ENCODE measurements at places on chromosomes 6 and 20.

DNA sequence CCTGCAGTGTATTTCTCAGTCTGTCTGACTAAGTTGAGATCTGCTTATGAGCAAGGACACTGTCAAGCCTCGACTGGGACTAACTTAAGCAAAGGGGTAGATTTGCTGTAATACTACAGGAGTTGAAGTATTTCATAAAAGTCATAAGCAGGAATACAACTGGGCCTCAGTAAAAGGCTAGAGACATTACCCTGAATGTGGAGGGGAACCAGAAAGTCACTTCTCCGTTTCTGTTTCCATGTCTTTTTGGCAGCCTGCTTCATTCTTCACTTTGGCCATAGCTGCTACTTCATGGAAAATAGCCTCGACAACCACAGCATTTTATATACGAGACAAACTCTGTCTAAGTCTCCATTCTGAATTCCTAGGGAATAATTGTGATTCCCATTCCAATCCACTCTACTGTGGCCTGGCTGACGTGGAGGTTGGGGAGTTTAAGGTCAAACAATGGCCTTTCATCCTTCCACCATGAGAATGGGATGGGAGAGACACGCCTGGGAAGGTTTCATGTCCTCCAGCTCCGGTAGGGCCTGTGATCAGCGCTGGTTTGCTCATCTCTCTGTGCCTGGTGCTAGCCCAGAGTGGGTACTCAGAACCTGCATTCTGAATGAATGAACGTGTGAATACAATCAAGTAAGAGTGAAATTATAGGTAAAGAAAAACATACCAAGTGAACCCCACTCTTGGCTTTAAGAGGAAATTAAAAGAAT, 37.1 kb upstream of the DUSP22 start:
- DNase-seq = no peak

- DNase-seq = no peak
Measured at GRCh38 chr6:23140871-23141270, 571.5 kb downstream of the HDGFL1 start.

DNA sequence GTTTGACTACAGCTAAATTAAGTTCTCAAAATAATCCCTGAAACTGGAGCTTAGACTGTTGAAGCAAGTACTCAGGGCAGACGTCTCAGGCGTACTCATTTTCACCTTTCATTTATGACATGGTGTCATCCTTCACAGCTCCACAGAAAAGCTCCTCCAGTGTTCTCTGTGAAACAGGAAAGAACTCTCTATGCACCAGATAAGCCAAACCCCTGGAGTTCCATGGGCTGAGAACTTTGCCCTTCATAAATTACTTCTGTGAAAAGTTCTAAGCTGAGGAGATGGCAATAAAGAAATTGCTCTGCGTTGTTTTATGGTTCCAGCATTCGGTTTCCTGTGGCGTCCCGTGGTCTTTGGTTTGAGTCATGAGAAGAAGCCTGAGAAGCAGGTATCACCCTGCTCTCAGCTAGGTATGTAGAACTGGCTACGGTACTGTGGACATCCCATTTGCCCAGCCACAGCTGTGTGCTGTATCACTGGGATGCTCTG, 20.2 kb upstream of the RREB1 start:
- no peak for DNase-seq

DNA sequence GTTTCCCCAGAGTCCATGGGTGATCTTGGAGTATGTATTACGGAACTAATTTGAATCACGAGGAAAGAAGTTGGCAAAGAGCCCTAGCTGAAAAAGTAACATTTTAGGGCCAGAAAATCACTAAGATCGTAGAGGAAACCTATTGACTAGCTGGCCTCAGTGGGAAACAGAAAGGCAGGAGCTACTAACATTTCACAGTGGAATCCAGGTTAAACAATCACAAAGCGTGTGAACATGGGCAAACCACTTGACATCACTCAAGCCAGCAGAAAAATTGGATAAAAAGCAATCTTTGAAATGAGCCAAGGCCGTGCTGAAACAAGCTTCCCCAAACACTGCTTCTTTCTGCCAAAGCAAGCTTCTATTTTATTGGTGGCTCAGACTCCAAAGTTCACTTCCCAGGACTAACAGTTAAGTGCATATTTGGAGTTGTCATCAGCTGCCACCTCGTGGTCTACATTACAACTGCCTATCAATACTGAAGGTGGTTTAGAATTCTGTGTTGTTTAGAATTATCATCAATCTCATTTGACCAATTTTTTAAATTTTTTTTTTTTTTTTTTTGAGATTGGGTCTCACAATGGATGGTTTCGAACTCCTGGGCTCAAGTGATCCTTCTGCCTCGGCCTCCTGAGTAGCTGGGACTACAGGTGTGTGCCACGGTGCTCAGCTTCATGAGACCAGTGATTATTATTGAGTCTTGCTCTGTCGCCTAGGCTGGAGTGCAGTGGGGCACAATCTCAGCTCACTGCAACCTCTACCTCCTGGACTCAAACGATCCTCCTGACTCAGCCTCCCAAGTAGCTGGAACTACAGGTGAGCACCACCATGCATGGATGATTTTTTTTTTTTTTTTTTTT, 10.6 kb downstream of the RPS10 start:
- DNase-seq = peak; percentile 60

- DNase-seq = no peak
Measured at GRCh38 chr20:45109634-45110033, 5.3 kb downstream of the WFDC5 start.

- DNase-seq = peak; percentile 44
Measured at GRCh38 chr6:122609881-122610689, at the start of gene PKIB. PKIB (plus strand) TSS chr6:122610405; CDS start chr6:122717795, 107,390 bp downstream.

- DNase-seq = no peak
Measured at GRCh38 chr6:34378470-34378869, 14.0 kb downstream of the NUDT3 start.

DNA sequence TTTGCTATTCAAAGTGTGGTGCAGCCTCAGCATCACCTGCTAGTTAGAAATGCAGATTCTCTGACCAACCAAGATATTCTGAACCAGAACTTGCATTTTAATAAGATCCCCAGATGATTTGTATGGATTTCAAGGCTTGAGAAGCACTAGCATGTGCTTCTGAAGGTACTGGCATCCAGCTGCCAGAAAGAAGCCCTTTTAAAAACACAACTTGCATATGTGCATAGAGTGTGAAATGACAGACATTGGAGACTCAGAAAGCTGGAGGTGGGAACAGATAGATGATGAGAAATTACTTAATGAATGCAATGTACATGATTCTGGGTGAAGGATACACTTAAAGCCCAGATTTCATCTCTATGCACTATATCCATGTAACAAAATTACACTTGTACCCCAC, 409.3 kb upstream of the SPTLC3 start:
- DNase-seq = no peak

GRCh38 chr6:111057074-111057752, 30.1 kb upstream of the SLC16A10 start:
- DNase-seq = peak; percentile 30

DNA sequence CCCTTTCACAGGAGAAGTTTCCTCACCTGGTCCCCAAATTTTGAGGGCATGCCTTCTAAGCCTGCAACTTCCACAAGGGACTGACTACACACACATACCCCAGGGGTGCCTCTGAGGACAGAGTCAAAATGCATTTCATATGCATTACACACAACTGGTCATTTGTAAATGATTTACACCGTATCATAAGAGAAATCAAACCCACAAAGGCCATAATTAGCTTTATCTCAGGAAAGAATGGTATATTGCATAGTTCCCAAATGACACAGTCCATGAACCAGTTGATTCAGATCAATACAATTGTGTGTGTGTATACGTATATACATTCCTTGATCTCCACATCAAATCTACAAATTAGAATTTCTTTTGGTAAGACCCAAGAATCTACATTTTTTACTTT, 203.3 kb upstream of the PRDM1 start:
- DNase-seq = no peak

GRCh38 chr20:46023999-46024398, 5.0 kb upstream of the SLC12A5 start:
- no peak for DNase-seq

- DNase-seq = no peak
Measured at GRCh38 chr6:107877968-107878367, 53.9 kb upstream of the SCML4 start.

- DNase-seq = no peak
Measured at GRCh38 chr6:132495604-132496079, 17.3 kb downstream of the STX7 start.

DNA sequence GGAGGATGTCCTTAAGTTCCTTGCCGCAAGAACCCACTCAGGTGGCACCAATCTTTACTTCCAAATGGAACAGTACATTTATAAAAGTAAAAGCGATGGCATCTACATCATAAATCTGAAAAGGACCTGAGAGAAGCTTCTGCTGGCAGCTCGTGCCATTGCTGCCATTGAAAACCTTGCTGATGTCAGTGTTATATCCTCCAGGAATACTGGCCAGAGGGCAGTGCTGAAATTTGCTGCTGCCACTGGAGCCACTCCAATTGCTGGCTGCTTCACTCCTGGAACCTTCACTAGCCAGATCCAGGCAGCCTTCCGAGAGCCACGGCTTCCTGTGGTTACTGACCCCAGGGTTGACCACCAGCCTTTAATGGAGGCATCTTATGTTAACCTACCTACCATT, 191.7 kb downstream of the TRIM27 start:
- DNase-seq = no peak

- DNase-seq = no peak
Measured at GRCh38 chr6:99333068-99333467, 16.4 kb downstream of the FAXC start.

- DNase-seq = peak; percentile 7
Measured at GRCh38 chr6:36576578-36576977, 17.6 kb upstream of the SRSF3 start.

DNA sequence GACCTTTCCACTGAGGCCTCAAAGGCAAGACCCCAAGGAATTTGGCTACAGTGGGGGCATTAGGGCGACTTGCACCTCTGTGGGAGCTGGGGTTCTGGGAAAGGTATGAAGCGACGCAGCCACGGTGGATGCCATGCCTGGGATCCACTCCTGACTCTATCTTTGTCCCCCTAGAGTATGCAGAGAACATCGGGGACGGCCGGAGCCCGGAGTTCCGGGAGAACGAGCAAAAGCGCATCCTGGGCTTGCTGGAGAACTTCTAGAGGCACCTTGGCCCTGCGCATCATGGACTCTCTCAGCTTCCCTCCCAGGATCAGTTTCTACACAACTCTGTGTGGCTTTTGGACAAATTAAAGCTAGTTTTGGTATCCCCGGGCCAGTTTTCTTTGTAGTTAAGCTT, 31.2 kb upstream of the VSTM2L start:
- DNase-seq = no peak

GRCh38 chr6:138692978-138693909, 80.3 kb upstream of the CCDC28A start:
- peak; percentile 34 for DNase-seq

DNA sequence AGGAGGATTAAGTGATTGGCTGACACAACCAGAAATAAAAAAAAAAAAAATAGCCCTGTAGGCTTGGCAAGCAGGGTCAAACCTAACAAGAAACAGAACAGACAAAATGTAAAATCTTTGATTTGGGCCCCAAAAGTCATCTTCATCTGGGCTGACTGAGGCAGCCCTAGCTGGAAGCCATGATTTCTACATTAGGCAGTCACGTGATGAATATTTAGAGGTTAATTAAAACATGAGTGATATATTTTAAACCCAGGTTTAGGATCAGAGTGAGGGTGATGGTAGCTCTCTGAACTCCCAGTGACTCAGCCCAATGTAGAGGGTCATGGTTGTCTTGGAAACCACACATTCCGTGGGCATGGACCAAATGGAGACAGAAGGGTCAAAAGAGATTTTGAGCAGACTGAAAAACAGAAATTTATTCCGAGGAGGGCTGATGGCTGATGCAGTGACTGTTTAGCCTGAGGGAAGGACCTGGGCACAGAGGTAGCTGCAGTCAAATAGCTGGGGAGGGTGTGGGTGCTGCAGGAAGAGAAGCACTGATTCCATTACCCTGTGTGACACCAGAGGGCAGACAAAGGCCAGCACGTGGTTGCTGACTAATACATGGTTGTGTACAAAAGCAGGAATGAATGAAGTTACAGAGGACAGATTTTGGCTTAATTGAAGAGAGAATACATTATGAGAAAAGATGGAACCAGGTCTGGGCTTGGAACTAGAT, 573.1 kb upstream of the CHD6 start:
- DNase-seq = no peak

GRCh38 chr20:48760403-48760983, 67.3 kb downstream of the PREX1 start:
- peak; percentile 80 for DNase-seq

- peak; percentile 66 for DNase-seq
Measured at GRCh38 chr6:161374971-161375873, 101.4 kb upstream of the AGPAT4 start.

DNA sequence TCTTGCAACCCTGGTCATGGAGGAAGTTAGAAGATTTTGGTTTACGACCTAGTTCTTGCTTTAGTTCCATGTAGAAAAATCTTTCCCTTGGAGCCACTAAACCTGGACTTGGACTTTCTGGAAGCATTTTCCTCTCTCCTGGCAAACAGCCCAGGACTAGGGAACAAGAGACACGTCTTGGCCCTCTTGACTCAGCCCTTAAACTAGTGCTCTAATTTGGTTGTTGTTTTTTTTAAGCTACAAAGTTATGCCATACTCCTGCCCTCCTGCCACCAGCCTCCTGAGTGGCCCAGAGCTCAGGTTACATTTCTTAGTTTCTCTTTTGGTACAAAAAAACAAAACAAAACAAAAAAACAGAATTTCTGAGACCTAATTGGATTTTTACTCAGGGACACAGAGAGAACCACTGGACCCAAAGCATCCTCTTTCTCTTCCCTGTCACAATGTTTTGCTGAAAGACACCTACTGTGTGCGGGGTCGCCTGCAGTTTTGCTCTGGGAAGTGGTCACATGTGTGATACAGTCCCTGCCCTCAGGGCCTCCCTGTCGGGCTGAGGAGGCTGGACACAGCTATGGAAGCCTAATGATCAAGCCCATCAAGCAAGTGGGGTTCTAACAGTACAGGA, 32.3 kb upstream of the SCUBE3 start:
- no peak for DNase-seq

DNA sequence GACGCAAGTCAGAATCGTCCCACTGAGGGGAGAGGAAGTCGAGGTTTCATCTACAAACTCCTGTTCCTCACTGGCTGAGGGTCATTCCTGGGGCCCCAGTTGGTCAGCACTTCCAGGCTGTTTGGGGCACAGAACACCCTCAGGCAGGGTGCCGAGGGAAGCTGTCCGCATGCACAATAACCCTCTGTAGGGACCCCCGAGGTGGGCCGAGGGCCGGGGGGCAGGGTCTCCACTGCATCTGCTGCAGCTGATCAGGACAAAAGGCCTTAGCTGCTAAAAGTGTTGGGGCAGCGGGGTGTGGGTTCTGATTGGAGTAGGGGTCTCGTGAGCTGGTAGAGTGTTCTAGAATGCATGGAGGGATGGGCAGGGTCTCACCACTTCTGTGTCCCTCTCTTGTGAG, 125.1 kb downstream of the TOX2 start:
- no peak for DNase-seq

- DNase-seq = peak; percentile 7
Measured at GRCh38 chr20:11204926-11205768, 531.3 kb upstream of the JAG1 start.

- no peak for DNase-seq
Measured at GRCh38 chr6:160661216-160661615, 2.9 kb downstream of the LPA start.

DNA sequence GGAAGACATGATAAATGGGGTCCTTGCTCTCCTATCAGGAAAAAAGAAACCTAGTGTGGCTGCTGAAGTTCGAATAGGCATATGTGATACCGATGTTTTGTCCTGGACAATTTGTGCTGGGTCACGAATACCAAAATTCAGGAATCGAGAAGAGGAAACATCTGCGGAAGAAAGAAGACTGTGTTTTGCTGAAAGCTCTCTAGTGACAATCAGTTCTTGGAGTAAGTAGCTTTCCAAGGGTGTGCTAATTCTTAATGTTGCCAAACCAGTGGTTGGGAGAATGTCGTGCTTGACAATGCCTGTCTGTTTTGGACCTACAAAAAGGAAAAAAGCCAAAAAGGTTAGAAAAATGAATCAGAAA, 956.1 kb downstream of the PHF3 start:
- no peak for DNase-seq

Measured in CD4-positive, alpha-beta T cell treated with Interleukin-1 beta for 1 hour (primary cell).